ENCODE measurements at places on chromosomes 6 and 20.

- DNase-seq: no peak
These were observed 227.2 kb downstream of the EPM2A start for GRCh38 chr6:145508107-145508506.

DNA sequence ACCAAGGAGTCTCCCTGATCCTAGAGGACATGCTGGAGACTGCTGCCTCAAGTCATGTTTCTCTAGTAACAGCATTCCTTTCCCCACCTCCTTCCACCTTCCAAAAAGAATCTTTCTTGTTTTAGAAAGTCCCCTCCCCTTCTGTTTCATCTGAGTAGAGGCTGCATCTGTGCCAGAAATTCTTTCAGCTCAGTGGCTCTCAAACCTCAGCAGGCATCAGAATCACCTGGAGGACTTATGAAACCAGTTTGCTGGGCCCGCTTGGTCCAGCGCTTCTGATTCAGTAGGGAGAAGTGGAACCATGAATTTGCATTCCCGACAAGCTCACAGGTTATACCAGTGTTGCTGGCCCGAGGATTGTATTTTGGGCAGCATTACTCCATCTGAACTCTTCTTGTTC is 55.1 kb downstream of the TMEM200A start:
- no peak for DNase-seq

GRCh38 chr6:24858177-24858653 is 59.5 kb upstream of the ARMH2 start:
- no peak for DNase-seq

DNA sequence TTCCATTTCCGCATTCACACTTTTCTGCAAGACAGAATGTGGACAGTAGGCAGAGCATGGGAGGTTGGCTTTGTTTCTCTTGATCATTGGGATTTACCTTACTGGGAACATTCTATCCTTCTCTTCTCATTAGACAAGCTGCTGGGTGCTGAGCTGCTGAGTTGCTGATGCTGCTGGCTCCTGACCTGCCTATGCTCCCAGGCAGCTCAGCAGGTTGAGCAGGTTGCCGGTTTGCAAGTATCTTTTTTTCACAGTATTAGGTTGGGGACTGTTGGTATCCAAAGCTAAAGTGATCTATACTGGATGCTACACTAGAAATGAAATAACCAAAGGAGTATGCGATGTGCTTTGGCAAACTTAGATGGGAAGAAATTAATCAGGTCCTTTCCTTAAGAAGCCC is 23.7 kb upstream of the ADGRF4 start:
- DNase-seq: no peak

DNA sequence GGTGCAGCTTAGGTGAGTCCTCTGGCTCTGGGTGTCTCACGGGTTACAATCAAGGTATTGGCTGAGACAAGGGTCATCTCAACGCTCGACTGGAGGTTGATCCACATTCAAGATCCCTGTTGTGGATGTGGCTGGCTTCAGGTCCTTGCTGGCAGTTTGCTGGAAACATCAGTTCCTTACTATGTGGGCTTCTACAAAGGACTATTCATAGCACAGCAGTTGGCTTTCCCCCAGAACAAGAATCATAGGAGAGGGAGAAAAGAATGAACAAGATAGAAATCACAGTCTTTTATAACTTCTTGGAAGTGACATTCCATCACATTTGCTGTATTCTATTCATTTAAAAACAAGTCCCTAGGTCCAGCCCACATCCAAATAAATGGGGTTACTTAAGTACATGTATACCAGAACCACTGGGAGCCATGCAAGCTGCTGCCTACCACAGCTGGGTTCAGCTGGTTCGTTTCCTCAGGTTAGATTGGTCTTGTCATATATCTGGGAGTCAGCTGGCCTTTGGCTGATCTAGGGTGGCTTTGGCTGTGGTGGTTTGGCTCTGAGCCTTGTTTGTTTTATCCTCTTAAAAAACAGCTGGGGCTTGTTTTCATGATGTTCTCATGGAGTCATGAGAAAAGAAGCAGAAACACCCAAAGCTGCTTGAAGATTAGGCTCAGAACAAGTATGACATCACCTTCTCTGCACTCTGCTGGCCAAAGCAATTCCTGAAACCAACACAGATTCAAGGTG is 433.2 kb upstream of the SPTLC3 start:
- DNase-seq: peak; percentile 63

GRCh38 chr20:60863548-60863947 is 388.5 kb upstream of the CDH4 start:
- DNase-seq: no peak

DNA sequence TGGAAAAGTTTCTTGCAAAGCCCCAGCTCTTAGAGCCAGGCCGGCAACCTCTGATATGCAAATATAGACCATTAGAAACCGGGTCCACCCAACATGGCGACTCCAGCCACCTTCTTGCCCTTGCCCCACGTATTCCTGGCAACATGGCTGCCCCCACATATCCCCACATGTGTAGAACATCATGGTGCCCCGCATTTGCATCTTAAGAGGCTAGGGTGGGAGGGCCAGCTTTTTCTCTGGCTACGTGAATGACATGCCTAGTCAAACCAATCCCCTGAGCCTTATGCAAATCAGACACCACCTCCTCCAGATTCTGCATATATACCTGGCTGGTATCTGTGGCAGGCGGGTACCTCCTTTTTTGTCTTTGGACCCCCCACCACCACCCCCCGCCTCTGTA is 106.1 kb upstream of the PTPRT start:
- no peak for DNase-seq

All from WERI-Rb-1 (cell line).